ENCODE measurements at places on chromosomes 5 and 9. TPM values are rescaled to one million over a fixed set of nuclear protein-coding genes. Genes with fewer than 3 reads are reported as not detected.

The LCN9 gene
- total RNA-seq, result not detected

The SUSD1 gene
- total RNA-seq, result 7.7 TPM

The NTRK2 gene
- total RNA-seq, result 46.7 TPM

The MAMDC4 gene
- 1.5 TPM for total RNA-seq

DNA sequence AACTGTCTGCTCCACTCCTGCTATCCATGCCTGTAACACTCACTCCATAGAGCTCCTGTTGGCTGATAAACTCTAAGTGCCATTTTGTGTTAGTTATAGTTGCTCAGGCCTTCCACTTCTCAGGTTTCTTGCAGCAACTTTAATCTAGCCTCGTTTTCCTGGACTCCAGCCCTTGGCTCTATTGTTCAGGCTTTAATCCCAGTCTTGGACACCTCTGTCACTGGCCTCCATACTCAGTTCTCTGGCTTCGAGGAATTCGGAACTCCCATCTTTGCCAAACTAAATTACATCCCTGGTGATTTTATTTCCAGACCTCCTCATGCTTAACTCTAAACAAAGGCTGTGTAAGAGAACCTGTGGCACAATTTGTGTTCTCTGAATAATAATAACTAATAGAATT, 39.8 kb downstream of the EMB start:
- no peaks in the 10 kb centered on the region for H3K36me3 ChIP-seq
- H3K27ac ChIP-seq, result no peak overlapping the region
- H3K4me3 ChIP-seq, result no peak overlapping the region
- H3K27me3 ChIP-seq, result no peaks in the 10 kb centered on the region
- DNase-seq, result no peak

All from tibial nerve (tissue), 4 donors.